ENCODE measurements at places on chromosomes 2 and 18. TPM values are rescaled to one million over a fixed set of nuclear protein-coding genes. Genes with fewer than 3 reads are reported as not detected.

- peak overlapping the region; percentile 19 for H3K27ac ChIP-seq
- H3K36me3 ChIP-seq: peaks cover 57% of the 10 kb centered on the region
Measured at GRCh38 chr2:74374509-74375205, 5.5 kb downstream of the DCTN1 start.

GRCh38 chr2:227188292-227188691 is 23.9 kb downstream of the COL4A3 start:
- DNase-seq: no peak
- no peaks in the 10 kb centered on the region for H3K4me1 ChIP-seq
- peaks cover 4% of the 10 kb centered on the region for H3K27me3 ChIP-seq
- H3K4me3 ChIP-seq: no peak overlapping the region

- no peak for DNase-seq
- H3K4me3 ChIP-seq: no peak overlapping the region
Measured at GRCh38 chr2:219142329-219142728, 18.3 kb downstream of the NHEJ1 start.

SLC35F6 gene
- polyA plus RNA-seq: 14.1 TPM

- H3K27me3 ChIP-seq: no peaks in the 10 kb centered on the region
- no peaks in the 10 kb centered on the region for H3K36me3 ChIP-seq
- no peak overlapping the region for H3K27ac ChIP-seq
Measured at GRCh38 chr2:26448651-26449050, 29.3 kb downstream of the OTOF start.

CASP10 gene
- 19.9 TPM for polyA plus RNA-seq

- H3K4me3 ChIP-seq: no peak overlapping the region
- no peak overlapping the region for H3K27ac ChIP-seq
- no peak for DNase-seq
Measured at GRCh38 chr2:112722816-112723546, 2.2 kb downstream of the NT5DC4 start.

DNA sequence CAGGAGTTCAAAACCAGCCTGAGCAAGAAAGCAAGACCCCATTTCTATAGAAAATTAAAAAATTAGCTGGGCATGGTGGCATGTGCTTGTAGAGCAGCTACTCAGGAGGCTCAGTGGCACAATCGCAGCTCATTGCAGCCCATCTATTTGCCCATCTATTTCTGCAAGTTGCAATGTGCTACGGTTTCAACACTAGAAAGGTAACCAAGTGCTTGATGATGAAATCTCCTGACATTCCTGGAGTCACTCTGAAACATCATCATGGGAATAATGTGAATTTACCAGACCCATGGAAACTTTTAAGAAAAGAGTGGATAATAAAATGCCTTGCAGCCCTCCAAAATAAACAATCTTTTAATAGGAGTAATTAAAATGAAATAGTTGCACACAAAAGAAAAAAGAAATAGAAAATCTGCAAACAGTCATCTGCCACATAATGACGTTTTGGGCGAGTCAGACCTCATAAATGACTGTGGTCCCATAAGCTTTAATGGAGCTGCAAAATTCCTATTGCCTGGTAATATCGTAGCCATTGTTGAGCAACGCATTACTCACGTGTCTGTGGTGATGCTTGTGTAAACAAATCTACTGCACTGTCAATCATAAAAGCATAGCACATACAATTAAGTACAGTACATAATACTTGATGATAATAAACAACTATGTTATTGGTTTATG is 46.6 kb upstream of the AMMECR1L start:
- H3K4me3 ChIP-seq: no peak overlapping the region
- no peak for DNase-seq
- H3K27me3 ChIP-seq: no peaks in the 10 kb centered on the region
- H3K36me3 ChIP-seq: no peaks in the 10 kb centered on the region

- H3K27me3 ChIP-seq: no peaks in the 10 kb centered on the region
- H3K4me1 ChIP-seq: no peaks in the 10 kb centered on the region
- H3K36me3 ChIP-seq: no peaks in the 10 kb centered on the region
- no peak for DNase-seq
- H3K27ac ChIP-seq: no peak overlapping the region
Measured at GRCh38 chr2:160388464-160389263, 104.9 kb downstream of the RBMS1 start.

DNA sequence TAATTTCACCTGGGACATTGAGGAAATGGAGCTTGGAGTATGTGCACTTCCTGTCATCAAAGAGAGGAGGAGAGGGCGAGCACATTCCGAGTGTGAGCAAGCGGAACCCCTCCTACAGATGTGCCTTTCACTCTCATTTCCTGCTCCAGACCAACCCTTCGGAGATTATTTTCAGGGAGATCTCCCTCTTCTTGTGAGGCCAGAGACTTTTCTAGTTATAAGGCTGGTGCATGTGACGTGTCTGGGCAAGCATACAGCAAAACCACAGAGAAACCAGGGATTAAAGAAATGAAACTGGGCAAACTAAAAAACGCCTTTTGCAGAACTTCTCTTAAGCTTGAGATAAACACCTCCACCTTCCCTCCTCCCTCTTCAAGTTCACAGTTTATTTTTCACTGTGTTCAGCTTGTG is 409.2 kb upstream of the TCF4 start:
- DNase-seq: no peak
- no peaks in the 10 kb centered on the region for H3K4me1 ChIP-seq
- H3K27ac ChIP-seq: no peak overlapping the region

FAM161A gene
- 7.4 TPM for polyA plus RNA-seq

DNA sequence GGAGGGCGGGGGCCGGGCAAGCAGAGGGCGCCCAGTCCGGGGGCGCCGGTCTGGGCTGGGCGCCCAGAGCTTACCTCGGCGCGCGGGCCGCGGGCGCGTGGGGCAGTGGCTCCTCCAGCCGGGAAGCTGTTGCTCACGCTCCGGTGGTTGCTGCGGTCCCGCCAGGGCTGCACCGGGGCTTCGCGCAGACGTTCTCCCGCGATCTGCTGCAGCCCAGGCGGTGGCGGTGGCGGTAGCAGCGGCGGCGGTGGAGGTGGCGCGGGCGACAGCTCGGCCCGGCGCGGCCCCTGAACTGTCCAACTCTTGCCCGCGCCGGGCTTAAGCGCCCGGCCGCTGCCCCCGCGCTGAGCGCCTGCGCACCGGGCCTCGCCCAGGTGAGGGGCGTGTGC is 391 bp downstream of the ZNF385B start:
- H3K4me1 ChIP-seq: no peaks in the 10 kb centered on the region
- no peak overlapping the region for H3K4me3 ChIP-seq
- no peak for DNase-seq
- no peak overlapping the region for H3K27ac ChIP-seq

- H3K36me3 ChIP-seq: no peaks in the 10 kb centered on the region
- H3K4me1 ChIP-seq: no peaks in the 10 kb centered on the region
- H3K4me3 ChIP-seq: no peak overlapping the region
- H3K27me3 ChIP-seq: no peaks in the 10 kb centered on the region
Measured at GRCh38 chr18:69528435-69528834, 127.7 kb downstream of the DOK6 start.

DNA sequence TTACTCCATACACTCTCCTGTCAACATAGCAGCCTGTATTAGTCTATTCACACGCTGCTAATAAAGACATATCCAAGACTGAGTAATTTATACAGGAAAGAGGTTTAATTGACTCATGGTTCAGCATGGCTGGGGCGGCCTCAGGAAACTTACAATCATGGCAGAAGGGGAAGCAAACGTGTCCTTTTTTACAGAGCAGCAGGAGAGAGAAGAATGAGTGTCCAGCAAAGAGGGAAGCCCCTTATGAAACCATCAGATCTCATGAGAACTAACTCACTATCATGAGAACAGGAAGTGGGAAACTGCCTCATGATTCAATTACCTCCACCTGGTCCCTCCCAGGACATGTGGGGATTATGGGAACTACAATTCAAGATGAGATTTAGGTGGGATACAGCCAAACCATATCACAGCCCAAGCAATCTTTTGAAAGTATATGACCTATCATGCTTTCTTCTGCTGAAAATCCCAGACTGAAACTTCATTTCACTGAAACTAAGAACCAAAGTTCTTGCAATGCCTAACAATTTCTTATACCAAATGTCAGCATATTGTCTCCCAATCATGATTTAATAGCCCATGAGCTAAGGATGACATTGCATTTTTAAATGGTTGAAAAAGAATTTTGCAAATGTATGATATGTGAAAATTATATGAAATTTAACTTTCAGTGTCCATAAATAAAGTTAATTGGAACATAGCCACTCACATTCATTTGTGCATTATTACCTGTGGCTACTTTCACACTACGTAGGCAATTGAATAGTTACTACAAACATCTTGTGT is 686.8 kb upstream of the ZEB2 start:
- H3K36me3 ChIP-seq: no peaks in the 10 kb centered on the region
- DNase-seq: no peak
- H3K27me3 ChIP-seq: no peaks in the 10 kb centered on the region
- H3K27ac ChIP-seq: no peak overlapping the region
- no peak overlapping the region for H3K4me3 ChIP-seq
- H3K4me1 ChIP-seq: no peaks in the 10 kb centered on the region

FASTKD2 gene
- 33.9 TPM for polyA plus RNA-seq

ATF2 gene
- polyA plus RNA-seq: 34.2 TPM

DNA sequence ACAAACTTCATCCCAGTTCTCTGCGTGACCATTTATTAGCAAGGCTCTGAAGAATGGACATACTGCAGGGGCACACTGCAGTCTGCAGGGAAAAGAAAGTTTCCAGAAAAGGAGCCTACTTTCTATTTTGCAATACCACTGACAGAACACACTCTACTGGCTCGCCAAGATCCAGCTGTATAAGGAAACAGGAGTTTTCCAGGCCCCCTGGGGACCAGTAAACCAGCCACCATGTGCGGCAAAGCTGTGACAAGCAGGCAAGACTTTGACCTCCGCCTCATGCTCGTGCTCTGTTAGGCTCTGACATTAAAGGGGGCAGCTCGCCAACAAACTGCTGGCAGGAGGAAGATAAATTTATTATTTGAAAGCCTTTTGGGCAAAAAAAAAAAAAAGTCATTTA is 67.3 kb downstream of the CCBE1 start:
- H3K36me3 ChIP-seq: no peaks in the 10 kb centered on the region
- no peak overlapping the region for H3K27ac ChIP-seq
- no peak for DNase-seq
- H3K4me3 ChIP-seq: no peak overlapping the region
- H3K4me1 ChIP-seq: no peaks in the 10 kb centered on the region

TMEM182 gene
- 6.3 TPM for polyA plus RNA-seq

- peaks cover 4% of the 10 kb centered on the region for H3K36me3 ChIP-seq
- H3K27ac ChIP-seq: no peak overlapping the region
- DNase-seq: no peak
- no peaks in the 10 kb centered on the region for H3K27me3 ChIP-seq
- no peak overlapping the region for H3K4me3 ChIP-seq
Measured at GRCh38 chr2:47456851-47457250, 53.9 kb downstream of the MSH2 start.

PPM1G gene
- 66.4 TPM for polyA plus RNA-seq

- no peak for DNase-seq
- no peak overlapping the region for H3K27ac ChIP-seq
- peaks cover 5% of the 10 kb centered on the region for H3K36me3 ChIP-seq
- H3K27me3 ChIP-seq: no peaks in the 10 kb centered on the region
- no peaks in the 10 kb centered on the region for H3K4me1 ChIP-seq
- no peak overlapping the region for H3K4me3 ChIP-seq
Measured at GRCh38 chr18:34809451-34810072, 99.5 kb downstream of the DTNA start.

- no peaks in the 10 kb centered on the region for H3K4me1 ChIP-seq
- H3K27ac ChIP-seq: no peak overlapping the region
- DNase-seq: no peak
- no peak overlapping the region for H3K4me3 ChIP-seq
- no peaks in the 10 kb centered on the region for H3K27me3 ChIP-seq
Measured at GRCh38 chr2:8080063-8080462, 601.8 kb upstream of the ID2 start.

GRCh38 chr18:28826107-28826506 is 649.2 kb upstream of the CDH2 start:
- no peak overlapping the region for H3K4me3 ChIP-seq
- no peaks in the 10 kb centered on the region for H3K4me1 ChIP-seq
- DNase-seq: no peak
- H3K36me3 ChIP-seq: no peaks in the 10 kb centered on the region

DNA sequence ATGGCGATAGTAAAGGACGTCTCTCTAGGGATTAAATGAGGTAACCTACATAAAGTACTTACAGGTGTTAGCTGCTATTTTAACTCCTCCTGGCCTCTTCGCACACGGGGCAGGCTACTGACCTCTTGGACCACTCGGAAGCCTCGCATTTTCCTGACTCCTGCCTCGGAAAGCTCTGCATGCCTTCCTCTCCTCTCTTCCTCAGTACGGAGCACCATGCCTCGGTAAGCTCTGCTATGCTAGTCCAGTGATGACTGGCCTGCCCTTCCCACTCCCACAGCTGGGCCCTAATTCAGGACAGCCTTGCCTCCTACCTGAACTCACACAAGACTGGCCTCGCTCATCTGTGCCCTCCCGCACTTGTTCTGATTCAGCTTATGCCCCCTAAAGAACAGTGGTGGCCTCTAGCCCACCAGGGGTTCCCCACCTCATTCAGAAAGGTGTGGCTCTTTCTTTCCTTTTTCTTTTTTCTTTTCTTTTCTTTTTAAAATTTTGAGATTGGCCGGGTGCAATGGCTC is 22.7 kb upstream of the HPCAL1 start:
- H3K4me1 ChIP-seq: peaks cover 40% of the 10 kb centered on the region
- H3K27me3 ChIP-seq: no peaks in the 10 kb centered on the region
- DNase-seq: no peak
- no peaks in the 10 kb centered on the region for H3K36me3 ChIP-seq
- H3K27ac ChIP-seq: no peak overlapping the region

DNA sequence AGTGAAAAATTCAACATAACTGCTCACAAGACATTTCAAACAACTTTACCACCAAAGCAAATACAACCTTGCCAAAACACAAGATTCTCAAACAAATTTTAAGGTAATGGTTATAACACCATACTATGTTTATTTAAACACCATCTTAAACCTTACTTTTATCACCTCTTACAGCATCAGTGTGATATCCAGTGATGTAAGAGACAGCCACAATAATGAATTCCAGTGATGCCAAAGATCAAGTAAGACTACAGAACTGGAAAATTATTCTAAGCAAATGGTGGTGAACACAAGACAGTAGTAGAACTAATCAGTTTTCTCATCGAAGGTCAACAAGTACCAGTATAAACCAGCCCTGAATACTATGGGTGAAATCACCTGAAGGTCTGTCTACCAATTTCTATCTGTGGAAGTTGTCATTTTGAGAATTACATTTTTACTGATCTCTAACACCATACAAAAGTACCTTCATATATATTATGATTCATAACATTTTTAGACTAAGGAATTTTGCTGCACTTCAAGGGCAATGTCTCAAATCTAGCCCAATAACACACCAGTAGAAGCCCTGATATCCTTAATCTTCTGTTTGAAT is 146.2 kb downstream of the RBMS1 start:
- DNase-seq: no peak
- no peak overlapping the region for H3K27ac ChIP-seq
- H3K4me1 ChIP-seq: no peaks in the 10 kb centered on the region
- H3K36me3 ChIP-seq: no peaks in the 10 kb centered on the region
- H3K27me3 ChIP-seq: no peaks in the 10 kb centered on the region

GRCh38 chr18:6874315-6874714 is 144.8 kb downstream of the ARHGAP28 start:
- no peak overlapping the region for H3K27ac ChIP-seq
- H3K4me1 ChIP-seq: no peaks in the 10 kb centered on the region

DNA sequence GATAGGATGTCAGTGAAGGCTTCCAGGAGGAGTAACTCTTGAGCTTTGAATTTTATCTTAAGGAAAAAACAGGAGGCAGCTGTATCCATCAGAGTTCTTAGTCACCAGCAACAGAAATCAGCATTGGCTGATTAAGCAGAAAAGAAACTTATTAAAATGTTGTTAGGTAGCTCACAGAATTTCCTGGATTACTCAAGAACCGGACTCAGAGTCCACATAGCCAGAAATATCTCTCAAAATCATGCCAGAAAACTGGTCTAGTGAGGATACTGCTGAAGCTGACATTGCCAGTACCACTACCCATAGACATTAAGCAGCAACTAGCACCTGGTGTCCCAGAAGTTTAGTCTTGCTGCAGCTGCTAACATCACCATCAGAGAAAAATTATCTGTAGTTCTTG is 10.1 kb upstream of the AFTPH start:
- no peaks in the 10 kb centered on the region for H3K36me3 ChIP-seq
- H3K4me1 ChIP-seq: no peaks in the 10 kb centered on the region
- no peak for DNase-seq
